Stimulated activated CD4-positive, alpha-beta T cell treated with anti-CD3 and anti-CD28 coated beads, Interleukin-1b, Interleukin-23, amount 100 ng/mL, for 1 hour (primary cell): ENCODE measurements at places on chromosomes 5 and 9.

GRCh38 chr5:143128412-143129071, 274.9 kb downstream of the NR3C1 start:
- DNase-seq, result no peak

DNA sequence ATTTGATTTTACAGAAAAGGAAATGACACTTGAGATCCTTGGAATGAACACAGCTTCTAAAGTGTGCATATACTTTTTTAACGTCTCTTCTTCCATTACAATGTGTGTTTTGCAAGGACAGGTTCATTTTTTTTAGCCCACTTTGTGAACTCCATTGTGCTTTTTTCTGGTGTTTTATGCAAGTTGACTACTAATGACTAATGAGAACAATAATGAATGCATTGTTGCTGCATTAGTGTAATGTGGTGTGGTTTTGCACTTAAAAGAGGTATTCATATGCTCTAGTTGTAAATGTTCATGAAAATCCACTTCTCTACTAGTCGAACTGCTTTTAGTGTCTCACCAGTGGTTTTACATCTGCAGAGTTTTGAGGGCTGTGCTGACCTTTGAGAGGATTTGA, 93.6 kb downstream of the UHRF2 start:
- no peak for DNase-seq

DNA sequence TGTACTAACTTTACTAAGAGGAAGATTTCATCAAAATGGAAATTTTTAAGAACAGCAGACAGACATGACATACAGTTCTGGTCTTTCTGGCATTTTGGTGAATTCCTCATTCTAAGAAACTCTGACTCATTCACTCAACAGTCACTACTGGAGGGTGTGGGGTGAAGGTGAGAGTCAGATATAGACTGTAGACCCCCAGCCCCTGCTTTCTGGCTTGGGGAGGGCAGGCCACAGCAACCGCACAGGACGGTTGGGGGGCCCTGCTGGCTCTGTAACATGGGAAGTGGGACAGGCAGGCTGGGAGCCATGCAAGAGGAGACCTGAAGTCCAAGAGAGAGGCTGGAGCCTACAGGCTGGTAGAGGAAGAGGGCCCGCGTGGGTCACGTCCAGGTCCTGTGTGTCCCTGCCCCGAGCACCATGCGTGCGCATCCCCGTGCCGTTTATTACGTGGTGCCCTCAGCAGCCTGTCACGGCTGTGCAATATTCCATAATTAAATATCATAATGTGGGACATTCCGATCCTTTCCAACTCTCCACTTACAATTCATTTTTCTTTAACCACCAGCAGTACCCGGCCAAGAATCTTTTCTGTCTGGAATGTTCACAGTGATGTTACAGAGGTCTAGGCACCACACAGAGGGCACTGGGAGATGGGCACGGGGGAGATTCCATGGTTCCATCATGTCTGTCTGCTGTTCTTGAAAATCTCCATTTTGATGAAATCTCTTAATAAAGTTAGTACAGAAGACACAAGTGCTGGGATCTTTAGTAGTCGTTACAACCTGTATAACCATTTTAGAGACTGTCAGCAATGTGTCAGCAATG, 75.5 kb downstream of the SEMA4D start:
- no peak for DNase-seq

DNA sequence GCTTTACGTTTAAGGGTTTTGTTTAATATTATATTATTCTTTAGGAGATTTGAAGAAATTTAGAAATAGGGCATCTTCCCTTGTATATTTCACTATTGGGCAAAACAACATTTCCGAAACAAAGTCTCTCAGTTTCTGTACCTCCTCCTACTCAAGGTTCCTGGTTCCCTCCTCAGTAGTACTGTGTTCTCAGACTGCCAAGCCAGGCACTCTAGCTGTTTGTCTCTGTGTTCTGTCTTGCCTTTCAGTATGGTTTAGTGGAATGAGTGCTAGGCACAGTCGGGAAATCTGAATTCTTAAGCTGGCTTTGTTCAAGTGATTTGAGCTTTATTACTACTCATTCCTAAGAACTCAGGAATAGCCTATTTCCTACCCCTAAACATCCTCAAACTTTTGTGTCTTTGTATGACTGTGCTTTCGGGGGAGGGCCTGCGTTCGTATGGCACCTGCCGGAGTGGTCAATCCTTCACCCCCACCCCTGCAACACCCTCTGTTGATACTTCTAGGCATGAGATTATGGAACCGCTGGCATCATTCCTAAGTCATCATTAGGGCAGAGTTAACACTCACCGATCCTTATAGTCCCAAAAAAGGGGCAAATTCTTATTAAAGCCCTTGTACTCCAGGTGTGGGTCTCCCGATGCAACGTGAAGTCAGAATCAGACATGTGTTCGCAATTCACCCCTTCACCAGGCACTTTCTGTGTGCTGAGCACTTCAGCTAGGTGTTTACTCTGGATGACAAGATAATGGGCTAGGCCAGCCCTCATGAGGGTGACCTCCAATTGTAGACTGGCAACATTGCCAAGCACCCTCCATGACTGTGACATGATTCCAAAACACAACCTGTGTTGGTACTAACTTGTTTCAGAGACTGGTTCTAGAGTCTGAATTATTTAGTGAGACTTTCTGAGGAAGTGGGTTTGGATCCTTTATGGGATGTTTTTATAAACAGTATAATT, 24.5 kb downstream of the SNX18 start:
- DNase-seq, result no peak

DNA sequence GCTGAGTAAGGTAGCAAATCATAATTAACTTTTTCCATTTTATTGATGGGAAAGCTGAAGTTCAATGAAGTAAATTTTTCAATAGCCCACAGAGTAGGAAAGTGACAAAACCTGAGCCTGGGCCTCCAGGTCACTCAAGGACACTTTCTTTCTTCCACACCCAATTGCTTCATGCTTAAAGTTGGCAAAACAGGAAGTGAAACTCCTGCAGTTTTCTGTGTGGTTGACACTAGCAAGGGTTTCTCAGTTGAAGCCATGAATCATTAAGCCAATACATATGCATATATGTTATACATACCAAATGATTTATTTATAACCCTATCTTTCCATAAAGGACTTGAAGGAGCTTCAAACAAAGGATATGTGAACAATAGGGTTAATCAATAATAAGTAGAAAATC, 13.9 kb downstream of the TLR4 start:
- no peak for DNase-seq

DNA sequence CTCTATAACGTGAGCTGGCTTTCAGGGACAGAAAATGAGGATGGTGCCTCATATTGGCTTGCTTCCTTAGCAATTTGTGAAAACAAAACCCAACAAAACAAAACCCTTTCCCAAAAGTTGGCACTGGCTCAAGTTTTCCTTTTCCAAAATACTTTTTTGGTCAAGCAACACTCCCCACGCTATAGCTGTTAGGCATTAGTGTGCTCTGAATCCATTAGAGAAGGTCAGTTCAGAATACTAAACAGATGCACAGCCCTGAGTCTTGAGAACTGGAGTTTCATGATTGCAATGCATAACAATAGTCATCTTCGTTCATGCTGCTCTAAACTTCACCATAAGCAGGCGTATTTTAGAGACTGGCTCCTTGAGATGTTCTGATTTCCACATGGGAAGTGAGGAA, 172.0 kb upstream of the KLF9 start:
- no peak for DNase-seq

DNA sequence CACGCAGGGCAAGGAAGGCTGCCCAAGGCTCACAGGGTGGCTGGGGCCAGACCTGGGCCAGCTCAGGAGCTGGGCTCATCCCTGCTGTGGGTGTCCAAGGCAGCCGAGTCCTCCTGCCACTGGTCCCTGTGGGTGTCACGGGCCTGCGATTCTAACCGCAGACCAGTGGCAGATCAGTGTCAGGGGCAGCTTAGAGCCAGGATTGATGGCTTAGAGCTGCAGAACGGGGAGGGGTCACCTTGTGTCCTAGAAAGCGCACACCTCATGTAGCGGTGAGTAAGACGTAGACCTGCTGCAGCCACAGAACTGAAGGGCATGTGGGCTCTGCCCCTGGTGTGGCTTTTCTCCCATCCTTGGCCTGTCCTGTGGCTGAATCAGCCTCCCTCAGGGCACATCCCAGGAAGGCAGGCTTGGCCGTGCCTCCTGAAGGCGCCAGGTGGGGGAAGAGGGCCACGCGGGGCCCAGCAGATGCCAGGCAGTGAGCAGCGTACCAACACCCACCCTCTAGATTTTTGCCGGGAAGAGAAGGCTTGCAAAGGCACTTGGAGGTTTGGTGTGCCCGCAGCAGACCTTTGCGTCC, 78.3 kb upstream of the FCN2 start:
- no peak for DNase-seq

DNA sequence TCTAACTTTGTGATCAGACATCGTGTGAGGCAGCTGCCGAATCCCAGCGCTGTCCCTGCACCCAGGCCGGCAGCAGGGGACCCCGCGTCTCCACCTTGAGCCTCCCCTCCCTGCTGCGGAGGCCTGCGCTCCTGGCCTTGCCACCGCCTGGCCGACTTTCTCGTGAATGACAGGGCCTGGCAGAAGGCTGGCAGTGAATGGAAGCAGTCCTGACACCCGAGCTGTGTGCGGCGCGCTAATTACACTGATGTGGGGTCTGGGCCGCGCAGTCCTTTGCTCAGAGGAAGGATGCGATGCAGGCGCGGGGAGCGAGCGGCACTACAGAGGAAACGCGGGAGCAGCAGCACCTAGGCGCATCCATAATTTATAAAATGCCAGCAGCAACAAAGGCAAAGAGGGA, 40.3 kb downstream of the POU4F3 start:
- no peak for DNase-seq

GRCh38 chr9:7394002-7394774, 405.4 kb downstream of the DMAC1 start:
- no peak for DNase-seq

DNA sequence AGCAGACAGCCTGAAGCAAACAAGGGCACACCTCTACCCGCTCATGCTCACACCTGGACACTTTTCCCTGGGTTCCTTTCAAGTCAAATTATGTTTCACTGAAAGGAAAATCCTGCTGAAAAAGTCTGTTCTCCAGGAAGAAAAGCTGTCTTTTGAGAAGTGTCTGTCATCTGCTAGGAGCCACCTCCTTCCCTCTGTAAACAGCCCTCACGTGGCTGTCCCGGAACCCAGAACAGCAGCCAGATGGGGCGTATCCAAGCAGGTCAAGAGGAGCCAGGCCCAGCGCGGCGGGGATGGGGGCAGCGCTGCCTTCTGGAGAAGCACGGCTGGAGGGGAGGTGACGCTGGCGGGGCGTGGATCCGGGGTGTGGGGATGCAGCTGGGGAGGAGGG, at the start of gene PNPLA7:
Gene PNPLA7 (minus strand): TSS at position 172 of the 391 bp plus-strand sequence. CDS start 205 bp downstream, outside the sequence.
- DNase-seq, result no peak

- DNase-seq, result no peak
Measured at GRCh38 chr5:146703499-146703898, 175.1 kb downstream of the PPP2R2B start.

- no peak for DNase-seq
Measured at GRCh38 chr5:124436294-124436693, 310.1 kb downstream of the ZNF608 start.

DNA sequence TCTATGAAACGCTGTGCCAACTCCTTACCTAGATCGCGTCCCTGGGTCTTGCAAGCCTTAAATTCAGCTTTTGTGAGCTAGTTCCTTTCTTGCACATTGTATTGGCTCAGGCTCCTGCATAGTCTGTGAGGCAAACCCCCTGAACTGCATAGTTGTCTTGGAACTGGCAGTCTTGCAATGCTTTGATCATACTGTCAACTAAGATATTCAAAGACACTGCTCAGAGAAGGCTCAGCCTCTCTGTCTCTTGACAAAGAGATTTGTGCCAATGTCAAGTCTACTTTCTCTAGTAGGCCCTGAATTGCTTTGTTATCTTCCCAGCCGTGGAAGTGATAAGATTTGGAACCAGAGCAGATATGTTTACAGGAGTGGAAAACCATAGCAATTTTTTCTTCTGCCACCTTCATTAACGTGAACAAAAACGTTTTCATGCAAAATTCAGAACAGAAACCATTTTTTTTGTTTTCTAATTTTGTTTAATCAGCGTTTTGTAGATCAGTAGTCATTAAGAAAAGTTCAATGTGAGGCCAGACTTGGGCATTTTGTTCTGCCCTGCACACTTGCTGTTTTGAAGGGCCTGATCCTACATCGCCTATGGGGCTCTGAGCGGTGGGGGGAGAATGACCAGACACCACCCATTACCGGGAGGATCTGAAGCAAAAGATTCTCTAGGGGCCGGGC, 27.6 kb upstream of the ENTREP1 start:
- no peak for DNase-seq

DNA sequence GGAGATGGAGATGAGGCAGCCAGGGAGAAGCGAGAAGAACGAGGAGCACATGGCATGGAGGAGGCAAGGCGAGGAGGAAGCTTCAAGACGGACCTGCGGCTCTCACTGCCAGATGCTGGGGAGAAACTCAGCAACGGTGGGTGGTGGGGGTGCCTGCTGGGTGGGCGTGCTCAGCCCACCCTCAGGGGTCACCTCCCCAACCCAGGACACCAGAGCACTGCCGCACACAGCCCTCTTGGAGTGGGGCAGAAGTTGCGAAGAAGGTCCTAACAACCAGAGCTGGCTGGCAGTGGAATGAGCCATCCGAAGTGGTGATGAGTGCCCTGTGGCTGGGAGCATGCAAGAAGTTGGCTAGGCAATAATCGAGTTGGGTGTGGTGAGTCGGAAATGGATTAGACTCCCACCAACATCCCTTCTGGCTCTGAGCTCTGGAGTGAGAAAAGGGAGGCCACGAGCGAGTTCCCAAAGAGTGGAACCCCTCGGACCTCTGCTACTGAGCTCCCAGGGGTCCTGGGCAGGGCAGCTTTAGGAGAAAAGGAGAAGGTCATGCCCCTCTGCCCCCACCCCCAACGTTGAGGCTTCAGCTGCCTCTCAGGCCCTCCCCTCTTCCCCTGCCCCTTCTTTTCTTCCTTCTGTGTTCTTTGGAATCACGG, 212.7 kb upstream of the MVB12B start:
- no peak for DNase-seq

- DNase-seq, result no peak
Measured at GRCh38 chr9:89425024-89425805, 72.7 kb downstream of the SEMA4D start.
